Activated T-cell treated with anti-CD3 and anti-CD28 coated beads for 48 hours (primary cell): ENCODE measurements at places on chromosomes 7 and 10.

DNA sequence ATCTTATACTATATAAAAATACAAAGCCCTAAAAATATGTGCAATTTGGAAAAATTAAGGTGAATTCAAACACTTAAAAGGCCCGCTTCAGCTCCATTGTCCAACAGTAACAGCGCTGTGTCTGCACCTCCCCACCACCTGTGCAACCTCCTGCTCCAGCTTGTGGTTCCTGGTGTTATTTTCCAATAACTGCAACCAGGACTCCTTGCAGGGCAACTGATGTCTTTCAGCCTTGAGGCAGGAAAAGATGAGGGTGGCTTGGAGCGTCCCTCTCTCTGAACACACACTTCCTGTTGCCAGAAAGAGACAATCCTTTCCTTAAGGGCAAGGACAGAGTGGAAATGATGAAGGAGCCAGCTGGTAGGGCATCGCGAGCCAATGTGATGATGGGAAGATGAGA is 336.0 kb downstream of the GLRX3 start:
- DNase-seq, result no peak

DNA sequence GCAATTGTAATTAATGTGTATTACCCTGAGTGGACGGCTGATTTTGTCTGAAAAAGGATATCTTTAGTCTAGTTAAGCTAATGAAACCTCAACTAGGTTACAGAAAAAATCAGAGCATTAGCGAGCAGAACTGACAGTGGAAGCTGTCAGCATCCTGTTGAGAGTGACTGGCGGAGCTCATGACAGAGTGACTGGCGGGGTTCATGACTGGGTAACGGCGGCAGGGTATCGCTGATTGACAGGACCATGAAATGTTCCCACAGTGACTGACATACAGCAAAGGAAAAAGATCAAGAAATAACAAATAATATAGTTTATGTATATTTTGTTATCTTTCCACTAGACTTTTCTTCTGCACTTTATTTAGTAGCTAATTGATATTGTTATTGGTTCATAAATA is 202.5 kb upstream of the AGK start:
- no peak for DNase-seq

DNA sequence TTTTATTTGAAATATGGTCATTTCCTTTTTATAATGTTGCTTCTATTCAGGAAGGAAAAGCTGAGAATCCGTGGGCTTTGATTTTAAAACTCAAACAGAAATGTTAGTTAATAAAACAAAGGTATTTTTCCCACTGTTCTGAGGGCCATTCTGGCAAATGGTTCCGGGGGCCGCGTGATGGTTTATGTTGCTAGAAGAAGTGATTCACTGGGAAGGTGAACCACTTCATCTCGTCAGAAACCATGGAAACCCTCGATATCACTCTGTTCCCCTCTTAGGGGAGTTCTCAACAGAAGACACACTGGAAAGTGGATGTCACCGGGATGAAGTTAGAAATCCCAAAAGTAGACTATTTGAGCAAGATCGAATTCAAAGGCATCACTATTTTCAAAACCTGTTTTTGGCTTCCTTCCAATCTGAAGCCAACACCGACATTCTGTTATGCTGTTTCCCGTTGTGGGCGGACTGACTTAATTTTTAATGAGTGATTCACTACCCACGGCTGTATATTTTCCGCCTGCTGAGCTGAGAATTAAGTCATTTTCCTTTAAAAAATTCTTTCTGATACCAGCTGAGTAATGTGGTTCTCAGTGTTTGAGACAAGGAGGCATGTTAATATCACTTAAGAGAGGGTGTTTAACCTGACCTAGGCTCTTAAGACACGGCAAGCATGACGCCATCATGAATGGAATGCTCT is 84.1 kb downstream of the PTPRE start:
- peak; percentile 36 for DNase-seq

DNA sequence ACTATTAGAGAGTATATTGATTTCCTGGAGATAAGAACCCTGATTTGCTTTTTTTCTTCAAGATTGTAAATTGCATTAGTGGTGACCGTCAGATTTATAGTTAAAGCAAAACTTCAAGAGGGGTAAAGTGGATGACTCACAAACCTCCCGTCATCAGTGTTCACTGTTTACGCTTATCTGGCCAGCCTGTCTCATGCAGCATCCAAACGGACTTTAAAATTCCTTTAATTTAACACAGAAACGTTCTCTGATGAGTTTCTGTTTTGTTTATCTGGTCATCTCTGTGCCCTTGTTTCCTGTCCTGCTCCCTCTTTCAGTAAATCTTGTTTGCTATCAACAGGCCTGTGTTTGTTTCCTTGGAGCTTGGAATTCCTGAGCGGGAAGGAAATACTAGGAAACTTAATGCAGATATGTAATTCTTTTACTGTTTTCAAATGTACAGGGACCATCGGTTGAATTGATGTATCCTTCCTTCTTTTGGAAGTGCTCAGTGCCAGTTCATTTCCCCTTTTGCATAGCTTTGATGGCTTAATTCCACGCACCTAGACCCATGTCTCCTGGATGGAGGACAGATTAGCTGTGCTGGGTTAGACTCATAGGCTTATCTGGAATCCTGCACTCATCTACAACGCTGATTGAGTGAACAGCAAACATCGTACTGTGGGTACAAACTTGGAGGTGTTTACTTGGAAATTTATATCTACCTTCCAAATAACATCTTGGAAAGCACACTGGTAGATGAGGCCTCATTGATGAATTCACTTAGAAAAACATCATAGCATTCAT is 21.3 kb downstream of the PTPRE start:
- no peak for DNase-seq
